ENCODE measurements at places on chromosomes 3 and 15.

- DNase-seq = no peak
These were observed 46.6 kb downstream of the SPRED1 start for GRCh38 chr15:38299216-38299615.

DNA sequence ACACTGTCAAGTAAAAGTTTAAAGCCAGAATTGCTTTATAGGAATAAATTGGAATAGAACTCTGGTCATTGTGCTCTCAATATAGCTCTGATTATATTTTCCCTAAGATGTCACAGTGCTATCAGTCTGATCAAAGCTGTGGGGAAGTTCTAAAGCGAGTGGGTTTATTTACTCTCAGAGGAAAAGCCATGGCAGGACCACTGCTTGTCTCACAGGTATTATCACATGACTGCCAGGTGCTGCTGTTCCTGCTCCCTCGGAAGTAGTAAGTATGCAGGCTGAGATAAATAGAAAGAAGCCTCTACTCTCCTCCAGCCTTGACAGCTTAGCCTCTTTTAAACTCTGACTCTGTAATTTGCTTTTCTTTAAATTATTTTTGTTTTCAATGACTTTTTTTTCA, 49.1 kb upstream of the UTS2B start:
- no peak for DNase-seq

DNA sequence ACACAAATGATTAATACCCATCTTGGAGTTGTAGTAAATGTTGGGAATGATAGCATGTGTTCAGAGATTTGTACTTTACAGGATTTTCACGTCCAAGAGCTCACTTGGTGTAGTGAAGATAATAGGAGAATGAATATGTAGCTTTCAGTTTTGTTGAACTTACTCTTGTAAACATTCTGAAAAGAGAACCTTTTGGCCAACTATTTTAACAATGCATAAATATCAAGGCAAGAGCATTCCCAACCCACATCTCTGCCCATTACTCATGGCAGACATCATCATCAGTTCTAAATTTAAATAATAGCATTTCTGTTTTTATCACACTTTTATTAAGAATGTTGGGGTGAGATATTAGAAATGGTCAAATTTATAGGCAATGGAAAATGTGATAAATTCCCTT, 465.2 kb upstream of the TPRG1 start:
- DNase-seq = no peak

DNA sequence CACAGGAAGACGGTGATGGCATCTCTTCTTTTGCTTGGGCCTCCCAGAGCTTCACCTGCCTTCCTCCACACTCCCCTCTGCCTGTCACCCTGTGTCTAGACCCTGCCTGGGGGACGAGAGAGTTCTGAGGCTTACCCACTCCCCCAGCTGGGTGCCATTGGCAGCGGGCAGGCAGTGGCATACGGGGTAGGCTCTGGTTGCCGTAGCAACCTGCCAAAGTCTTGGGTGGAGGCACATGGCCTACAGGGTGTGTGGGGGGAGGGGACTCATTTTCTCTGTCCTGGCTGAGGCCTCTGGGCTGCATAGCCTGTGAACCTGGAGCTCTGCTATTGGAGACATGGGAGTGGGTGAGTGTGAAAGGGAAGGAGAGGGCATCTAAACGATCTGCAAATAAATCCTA, 4.4 kb downstream of the INSYN1 start:
- no peak for DNase-seq

DNA sequence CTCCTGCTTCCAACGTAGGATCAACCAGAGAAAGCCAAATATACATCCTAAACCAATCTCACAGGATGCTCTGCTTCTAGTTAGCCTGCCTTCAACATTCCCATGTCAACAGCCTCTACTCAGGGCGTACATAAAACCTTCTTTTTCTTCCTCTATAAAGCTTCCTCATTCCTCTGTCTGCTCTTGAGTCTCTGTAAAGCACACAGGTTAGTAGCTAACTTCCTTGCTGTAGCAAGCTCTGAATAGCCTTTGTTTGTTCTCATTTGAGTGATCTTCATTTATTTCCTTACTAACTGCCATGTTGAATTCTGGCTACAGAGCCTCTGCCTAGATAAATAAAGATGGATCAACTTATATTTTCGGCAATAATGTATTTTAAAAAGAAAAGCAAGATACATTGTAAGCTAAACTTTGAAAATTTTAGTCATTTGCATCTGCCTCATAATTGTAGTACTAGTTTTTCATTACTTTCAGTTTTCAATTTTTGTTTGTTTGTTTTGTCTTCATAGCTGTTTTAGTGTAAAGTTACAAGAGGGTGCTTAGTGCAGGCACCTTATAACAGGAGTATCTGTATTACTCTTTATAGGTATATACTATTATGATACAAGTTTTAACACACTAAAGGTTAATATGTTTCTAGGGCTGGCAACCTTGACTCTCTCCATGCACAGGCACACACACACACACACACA, 498.2 kb downstream of the PYDC2 start:
- DNase-seq = no peak

DNA sequence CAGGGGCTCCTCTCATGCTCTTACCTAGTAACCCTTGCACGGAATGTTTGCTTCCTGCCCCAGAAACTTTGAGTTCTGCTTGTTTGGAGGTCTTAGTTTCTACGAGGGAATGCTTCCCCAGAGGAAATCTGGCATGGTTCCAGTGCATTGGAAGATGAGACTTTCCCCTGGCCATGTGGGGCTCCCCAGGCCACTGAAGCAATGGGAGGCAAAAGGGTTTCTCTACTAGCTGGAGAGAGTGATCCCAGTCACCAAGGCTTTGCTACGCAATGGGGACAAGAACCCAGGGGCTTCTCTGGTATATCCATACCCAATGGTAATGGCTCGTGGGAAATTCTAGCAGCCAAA, 44.2 kb upstream of the RPL32 start:
- DNase-seq = no peak

DNA sequence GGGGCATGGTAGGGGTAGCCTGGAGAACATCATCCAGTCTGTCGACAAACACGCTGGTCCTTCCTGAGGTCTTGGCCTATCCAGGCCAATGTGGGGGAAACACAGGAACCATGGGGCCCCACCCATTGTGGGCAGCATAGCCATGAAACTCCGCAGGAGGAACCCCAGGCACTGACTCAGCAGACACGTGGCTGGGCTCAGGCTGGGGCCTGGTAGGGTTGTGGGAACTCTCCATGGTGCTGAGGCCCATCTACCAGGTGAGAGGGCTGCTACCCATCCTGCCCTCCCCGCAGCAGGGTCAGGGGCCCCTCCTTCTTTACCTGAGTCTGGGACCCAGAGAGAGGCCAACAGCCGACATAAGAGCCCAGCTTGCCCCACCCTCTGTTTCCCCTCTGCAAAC, 22.6 kb upstream of the CACNA2D2 start:
- DNase-seq = no peak

GRCh38 chr3:31035681-31036080, 141.2 kb upstream of the GADL1 start:
- DNase-seq = no peak

GRCh38 chr3:184755315-184755731, 43.5 kb upstream of the MAGEF1 start:
- DNase-seq = no peak

DNA sequence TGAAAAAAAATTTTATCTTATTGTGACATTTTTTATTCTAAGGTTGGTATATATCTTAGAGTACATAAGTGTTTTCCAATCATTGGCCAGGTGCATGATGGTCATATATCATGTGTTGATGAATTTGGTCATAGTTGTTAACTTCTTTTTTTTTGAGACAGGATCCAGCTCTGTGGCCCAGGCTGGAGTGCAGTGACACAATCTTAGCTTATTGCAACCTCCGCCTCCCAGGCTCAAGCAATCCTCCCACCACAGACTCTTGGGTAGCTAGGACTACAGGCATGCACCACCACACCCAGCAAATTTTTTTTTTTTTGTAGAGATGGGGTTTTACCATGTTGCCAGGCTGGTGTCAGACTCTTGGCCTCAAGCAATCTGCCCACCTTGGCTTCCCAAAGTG, 44.0 kb downstream of the PCCB start:
- DNase-seq = no peak

DNA sequence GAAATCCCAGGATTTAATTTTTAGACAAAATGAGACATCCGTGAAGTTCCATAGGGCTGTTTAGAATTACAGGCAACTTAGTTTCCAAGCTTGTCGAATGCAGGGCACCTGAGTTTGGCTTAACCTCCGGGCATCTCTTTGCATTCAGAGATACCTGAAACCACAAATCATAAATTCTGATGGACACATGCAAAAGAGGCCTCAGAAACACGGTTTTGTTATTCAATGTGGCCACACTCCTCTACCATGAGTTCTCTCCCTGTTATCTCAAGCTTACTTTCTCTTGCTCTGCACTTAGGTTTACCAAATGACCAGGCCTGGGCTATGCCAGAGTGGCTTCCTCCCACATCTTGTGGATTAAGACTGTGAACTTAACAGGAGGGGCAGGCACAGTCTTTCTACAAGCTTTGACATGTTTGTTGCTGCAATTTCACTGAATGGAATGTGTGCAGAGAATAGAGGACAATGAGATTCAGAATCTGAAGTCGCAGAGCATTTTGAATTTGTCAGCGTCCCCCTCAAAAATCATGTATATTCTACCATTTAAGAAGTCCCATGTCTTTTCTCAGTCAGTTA, 137.7 kb downstream of the TPRG1 start:
- DNase-seq = no peak

GRCh38 chr15:65540314-65540713, 10.1 kb downstream of the HACD3 start:
- no peak for DNase-seq

DNA sequence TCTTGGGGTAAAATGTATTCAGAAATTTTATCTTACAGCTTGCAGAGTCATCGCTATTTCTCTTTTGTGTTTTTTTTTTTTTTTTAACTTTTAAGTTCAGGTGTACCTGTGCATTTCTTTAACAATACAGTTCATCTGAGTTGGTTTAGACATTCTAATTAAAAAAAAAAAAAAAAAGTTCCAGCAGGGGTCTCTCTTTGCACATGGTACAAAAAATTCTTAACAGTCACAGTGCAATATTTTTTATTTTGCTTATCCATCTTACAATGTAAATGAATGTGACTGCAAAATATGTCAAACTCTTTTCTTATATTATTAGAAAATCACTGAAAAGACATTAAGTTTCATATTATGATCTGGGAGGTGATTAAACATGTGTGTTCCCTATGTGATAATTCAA, 47.5 kb upstream of the SLC9A9 start:
- peak; percentile 25 for DNase-seq

GRCh38 chr3:149442851-149443544, 31.5 kb upstream of the TM4SF4 start:
- DNase-seq = no peak

DNA sequence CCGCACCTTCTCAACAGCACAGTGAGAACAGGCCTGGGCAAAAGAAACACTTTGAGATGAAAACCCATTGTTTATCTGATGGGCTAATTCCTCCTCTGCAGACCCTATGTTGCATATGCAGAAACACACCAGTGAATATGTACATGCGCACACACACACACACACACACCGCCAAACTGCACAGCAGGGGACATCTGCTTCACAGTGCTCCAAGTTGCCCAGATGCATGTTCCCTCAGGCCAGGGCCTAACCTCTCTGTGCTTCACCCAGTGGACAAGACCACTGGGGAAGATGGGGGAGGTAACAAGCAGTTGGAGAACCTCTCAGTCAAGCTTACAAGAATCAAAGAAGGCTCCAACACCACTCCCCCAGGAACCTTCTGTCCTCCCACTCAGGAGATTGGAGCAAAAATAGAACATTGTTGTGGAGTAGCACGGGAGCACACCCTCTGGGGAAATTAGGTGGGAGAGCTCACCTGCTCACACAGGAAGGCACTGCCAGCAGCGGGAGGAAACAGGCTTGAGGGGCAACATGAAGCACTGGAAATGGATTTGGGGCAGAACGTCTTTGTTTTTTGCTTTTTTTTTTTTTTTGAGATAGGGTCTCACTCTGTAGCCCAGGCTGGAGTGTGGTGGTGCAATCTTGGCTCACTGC, 13.0 kb downstream of the HCN4 start:
- no peak for DNase-seq

DNA sequence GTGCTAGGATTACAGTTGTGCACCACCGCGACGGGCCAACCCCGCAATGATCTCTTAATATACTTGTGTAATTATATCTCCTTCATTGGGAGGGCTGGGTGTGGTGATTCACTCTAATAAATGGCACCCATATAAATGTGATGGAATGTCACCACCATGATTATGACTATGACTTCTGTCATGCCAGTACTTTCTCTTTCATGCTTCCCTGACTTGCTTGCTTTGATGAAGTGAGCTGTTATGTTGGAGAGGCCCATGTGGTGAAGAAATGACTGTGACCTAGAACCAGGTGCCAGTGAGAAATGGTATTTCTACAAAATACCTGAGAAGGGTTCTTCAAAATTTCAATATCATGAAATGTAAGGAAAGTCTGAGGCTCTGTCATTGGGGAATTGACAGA, 24.4 kb upstream of the TP63 start:
- no peak for DNase-seq

DNA sequence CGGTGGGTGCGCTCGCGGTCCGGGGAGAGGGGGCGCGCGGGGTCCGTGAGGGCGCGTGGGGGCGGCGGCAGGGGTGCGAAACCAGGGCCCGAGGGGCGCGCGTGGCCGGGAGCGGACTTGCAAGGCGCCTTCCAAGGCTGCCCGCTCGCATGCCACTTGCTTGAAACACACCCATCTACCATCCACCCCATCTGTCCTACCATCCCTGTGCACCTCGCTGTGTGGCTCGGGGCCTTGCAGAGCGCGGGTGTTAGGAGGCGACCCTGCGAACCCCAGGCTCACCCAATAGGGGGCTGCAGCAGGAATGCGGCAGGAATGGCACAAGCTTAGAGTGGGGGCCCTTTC, 240 bp downstream of the CFAP100 start:
- DNase-seq = no peak

GRCh38 chr3:775178-775880, 317.5 kb upstream of the CNTN6 start:
- no peak for DNase-seq

DNA sequence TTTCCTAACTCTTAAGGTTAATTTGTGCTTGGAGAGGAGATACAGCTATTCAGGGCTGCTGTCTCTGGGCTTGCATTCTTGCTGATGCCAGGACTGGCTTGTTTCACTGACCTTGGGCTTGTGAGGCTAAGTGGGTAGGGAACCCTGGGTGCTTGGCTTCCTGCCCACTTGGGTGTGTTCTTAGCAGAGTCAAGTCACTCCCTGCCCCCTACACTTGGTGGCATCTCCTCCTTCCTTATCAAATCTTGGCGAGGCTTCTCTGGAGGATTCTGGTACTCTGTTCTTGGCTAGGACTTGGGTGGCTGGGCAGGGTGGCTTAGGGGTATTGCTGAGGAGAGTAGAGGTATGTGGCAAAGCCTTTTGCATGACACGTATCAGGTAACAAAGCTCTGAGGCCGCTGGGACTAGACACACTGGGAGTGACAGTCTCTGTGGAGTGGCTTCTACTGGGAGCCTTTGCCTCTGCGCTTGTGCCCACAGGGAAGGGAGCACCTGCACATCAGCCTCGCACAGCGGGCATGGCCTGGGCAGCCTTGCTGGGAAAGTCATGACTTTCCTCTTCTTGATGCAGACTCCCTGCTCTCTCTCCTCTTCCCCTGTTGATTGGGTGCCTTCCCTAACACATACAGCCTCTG, 41.8 kb downstream of the CHCHD6 start:
- no peak for DNase-seq

Measured in HAP-1 (cell line).